EH (cell line): ENCODE measurements at places on chromosomes 16 and 17.
A peak's percentile ranks its signal among the peaks of the same experiment; 100 is the strongest.

DNA sequence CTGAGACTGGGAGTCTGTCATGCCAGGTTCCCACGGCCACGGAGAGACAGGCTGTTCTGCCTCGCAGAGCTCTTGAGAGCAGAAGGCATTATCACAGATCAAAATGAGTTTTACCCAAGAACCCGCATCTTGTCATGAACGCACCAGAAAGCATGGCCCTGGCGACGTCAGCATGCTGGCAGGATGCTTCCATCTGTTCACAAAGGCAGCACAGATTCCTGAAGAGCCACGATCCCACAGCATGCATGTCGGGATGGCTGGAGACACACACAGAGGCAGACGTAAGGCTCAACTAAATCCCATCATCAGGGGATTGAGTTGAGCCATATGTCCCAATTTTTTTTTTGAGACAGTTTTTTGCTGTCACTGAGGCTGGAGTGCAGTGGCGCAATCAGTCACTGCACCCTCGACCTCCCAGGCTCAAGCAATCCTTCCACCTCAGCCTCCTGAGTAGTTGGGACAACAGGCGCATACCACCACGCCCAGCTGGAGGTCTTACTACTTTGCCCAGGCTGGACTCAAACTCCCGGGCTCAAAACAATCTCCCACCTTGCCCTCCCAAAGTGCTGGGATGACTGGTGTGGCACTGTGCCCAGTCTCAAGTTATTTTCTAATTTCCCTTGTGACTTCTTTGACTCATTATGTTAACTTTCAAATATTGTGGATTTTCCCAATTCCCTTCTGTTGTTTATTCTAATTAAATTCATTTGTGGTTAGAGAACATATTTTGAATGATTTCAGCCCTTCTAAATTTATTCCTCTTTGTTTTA lies 11.1 kb downstream of the FANCA start:
- peak; percentile 90 for DNase-seq

DNA sequence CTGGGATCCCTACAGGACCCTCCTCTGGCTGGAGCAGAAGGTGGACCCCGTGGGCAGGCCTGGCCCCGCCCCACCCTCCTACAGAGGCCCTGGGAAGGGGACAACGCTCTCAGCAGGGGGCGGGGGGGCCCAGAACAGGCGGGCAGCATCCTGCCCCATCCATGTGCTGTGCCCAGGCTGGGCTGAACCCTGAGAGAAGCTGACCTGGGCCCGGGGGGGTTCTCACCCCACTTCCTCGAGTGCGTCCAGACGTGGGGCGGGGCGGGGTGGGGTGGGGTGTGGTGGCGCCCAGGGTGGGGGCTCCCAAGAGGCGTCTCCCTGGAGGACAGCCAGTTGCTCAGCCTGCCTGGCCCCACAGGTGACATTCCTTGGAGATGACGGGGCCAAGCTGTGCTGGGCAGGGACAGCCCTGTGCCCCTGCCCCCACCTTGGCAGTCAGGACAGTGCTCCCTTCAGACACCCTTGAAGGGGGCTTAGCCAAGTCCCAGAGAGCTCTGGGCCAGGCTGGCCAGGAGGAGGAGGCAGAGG lies 390 bp upstream of the UNC13D start:
- no peak for DNase-seq

DNA sequence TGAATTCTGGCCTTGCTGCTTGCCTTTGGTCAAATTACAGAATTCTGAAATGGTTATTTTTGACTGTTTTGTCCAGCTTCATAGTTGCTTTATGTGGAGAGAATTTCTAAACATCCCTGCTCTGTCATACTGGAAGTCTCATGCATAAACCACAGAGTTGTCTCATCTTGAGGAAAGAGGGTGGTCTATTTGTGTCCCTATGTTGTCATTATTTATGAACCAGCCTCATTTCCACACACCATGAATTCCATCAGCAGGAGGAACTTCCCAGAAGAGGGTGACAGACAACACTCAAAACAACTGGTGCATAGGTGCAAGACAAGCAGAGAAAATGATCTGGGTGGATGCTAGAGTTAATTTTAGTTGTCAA lies 525.8 kb upstream of the GOT2 start:
- DNase-seq, result no peak

DNA sequence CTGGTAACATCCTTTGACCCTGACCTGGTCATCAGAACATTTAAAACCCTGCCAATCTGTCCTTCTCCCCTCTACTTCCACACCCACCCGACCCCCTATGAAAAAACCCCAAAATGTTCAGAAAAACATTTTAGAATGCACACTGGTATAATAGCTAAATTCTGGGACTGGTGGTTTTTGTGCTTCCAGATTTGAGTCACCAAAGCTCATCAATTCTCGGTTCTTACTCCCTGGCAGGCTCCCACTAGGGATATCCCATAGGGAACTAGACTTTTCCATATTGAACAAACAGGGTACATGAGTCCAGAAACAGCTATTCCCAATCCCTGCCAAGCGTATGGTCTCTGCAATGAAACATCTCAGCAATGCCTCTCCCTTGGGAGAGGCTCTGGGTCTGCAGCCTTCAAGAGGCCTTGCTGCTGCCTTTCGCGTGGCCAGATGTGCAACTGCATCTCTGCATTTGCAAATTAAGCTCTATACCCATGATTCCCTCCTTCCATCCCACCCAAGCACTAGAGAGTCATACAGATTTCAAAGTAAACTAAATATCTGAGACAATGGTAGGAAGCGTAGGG lies 67.7 kb downstream of the SMG6 start:
- DNase-seq, result no peak

DNA sequence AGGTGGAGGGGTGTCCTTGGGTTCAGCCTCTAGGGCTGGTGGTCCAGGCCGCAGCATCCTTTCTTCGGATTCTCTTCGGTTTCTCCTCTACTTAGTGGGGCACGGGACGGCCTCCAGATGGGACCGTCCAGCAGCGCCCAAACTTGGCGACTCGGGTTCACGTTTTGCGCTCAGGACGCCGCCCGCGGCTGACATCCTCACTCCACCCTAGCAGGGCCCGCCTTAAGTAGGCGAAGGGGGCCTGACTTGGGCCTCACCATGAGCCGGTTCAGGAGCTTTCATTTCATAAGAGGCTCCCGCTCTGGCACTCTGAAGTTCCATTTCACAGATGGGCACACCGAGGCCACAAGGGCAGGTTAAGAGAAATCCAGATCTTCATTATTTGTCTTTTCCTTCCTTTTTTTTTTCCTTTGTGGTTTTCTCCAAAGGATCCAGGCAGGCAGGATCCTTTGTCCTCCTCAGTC lies 141.2 kb downstream of the SEC14L1 start:
- DNase-seq, result no peak

GRCh38 chr17:16304830-16305229 lies 48.4 kb downstream of the CENPV start:
- peak; percentile 40 for DNase-seq

GRCh38 chr16:53664724-53665345 lies 38.8 kb downstream of the RPGRIP1L start:
- DNase-seq, result peak; percentile 96

- DNase-seq, result no peak
These were observed 292.4 kb upstream of the HSBP1 start for GRCh38 chr16:83515395-83515794.

DNA sequence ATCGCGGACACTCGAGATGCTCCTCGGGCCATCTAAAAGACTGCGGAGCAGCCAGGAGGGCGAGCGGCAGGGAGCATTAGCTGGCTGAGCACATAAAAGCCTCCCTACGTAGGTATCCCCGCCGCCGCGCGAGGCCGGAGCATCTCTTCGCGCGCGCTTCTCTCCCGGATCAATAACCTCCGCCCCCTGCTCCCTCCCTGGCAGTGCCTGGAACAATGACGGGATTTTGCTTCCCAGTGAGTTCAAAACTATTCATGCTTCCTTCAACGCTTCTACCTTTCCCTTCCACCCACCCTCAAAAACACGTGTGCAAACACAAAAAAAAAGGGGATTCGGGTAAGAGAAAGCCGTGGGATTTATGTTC lies 984 bp downstream of the CENPV start:
- DNase-seq, result peak; percentile 42

- DNase-seq, result no peak
These were observed 264.0 kb upstream of the CCL2 start for GRCh38 chr17:33990943-33991706.

DNA sequence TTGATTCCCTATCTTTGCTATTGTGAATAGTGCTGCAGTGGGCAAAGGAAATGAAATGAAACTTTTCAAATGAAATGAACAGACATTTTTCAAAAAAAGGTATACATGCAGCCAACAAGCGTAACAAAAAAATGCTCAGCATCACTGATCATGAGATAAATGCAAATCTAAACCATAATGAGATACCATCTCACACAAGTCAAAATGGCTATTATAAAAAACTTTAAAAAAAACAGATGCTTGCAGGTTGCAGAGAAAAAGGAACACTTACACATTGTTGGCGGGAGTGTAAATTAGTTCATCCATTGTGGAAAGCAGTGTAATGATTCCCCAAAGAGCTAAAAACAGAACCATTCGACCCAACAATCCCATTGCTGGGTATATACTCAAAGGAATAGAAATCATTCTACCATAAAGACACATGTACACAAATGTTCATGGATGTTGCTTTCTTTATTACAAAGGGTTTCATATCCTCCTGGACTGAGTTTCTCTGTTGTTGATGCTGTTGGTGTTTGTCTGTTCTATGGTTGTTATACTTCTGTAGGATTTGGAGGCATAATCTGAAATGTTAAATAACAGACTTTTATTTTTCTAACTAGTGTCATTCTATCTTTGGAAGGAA lies 99.3 kb upstream of the SOX9 start:
- no peak for DNase-seq

- peak; percentile 23 for DNase-seq
These were observed 110.4 kb downstream of the PITPNC1 start for GRCh38 chr17:67487506-67487905.

- DNase-seq, result no peak
These were observed 36.2 kb downstream of the USP10 start for GRCh38 chr16:84735849-84736586.

- no peak for DNase-seq
These were observed 2292.8 kb downstream of the TP53TG3F start for GRCh38 chr16:35752012-35752772.

DNA sequence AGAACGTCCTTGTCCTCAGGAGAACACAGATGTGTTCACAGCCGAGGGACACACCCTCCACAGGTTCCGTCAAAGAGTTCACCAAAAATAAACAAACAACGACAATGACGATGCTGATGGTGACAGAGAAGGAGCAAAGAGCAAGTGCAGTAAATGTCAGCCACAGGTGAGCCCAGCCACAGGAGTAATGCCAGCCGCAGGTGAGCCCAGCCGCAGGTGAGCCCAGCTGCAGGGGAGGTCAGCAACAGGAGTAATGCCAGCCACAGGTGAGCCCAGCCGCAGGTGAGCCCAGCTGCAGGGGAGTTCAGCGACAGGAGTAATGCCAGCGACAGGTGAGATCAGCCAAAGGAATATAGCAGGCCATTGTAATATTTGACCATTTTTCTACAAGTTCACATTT lies 315.2 kb downstream of the FOXL1 start:
- no peak for DNase-seq

DNA sequence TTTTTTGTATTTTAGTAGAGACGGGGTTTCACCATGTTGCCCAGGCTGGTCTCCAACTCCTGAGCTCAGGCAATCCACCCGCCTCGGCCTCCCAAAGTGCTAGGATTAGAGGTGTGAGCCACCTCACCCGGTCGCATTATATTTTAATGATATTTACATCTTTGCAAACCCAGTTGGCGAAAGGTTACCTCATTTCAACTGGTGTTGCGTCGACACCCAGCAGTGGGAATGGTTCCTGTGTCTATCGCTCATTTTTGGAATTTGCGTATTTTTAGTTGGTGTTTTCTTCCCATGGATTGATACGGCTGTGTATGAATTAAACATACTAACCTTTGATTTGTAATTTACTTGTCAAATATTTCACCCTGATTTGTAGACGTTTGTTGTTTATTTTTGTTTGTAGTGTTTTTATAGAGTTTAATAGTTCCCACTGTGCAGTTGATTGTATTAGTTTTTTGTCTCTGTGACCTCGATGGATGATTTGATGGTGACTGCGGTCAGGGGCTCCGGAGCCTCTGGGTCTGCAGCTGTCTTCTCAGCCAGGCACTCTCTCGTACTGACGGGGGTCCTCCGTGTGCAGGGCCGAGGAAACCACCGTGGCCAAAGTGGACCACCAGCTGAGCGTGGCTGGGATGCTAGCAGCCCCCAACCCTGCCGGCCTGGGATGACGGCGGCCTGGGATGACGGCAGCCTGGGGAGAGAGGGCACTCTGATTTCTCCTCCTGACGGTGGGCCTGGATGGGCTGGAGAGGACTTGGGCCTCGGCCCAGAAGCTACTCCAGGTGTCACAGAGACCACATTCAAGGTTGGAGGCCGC lies 4.0 kb downstream of the CD7 start:
- DNase-seq, result no peak

DNA sequence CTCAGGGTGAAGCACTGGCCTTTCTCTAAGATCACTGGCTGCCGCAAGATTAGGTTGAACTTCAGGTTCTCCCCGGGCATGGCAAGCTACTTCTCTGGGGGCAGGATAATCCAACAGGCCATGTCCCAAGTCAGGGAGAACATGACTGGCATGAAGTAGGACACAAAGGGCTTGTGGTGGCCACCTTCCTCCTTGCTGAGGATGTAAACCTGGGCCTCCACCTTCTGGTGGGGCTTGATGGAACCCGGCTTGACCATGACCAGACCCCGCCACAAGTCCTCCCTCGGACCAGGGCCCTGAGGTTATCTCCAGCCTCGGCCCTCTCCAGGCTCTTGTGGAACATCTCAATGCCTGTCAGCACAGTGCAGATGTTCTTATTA lies 211.1 kb upstream of the WSB1 start:
- DNase-seq, result no peak

DNA sequence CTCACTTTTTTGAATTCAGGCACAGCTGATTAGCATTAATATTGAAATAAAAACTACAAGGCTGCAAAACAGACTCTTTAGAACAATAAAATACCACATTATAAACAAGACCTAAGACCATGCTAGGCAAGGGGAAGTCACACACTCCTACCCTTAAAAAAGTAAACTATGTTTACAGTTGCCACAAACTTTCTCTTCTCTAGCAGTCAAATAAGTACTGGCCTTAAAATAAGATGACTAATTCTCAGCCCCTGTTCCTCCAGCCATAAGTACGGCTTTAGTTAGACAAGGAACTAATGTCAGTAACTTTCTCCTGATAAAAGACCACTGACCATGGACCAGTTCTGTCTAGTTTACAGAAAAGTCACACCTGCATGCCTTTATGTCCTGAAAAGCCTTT lies 19.5 kb upstream of the CPHXL start:
- DNase-seq, result no peak

DNA sequence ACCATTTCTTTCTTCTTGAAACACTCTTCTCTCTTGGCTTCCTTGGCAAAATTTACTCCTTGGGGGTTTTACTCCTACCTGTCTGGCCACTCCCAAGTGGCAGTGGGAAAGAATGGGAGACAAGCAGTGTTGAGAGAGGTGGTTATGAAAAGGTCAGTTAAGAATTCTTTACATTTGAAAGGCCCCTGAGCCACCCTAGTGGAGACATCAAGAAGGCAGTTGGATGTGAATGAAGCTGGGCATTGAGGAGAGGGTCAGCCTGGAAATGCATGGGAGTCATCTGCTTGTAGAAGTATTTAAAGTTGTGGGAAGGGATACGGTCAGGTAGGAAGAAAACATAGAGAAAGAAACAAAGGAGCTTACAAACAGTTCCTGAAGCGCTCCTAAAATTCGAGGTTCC lies 42.3 kb upstream of the CCNF start:
- no peak for DNase-seq
